Upper lobe of right lung (tissue), 1 donor: ENCODE measurements at places on chromosomes 6 and 20. TPM values are rescaled to one million over a fixed set of nuclear protein-coding genes. Genes with fewer than 3 reads are reported as not detected.

DNA sequence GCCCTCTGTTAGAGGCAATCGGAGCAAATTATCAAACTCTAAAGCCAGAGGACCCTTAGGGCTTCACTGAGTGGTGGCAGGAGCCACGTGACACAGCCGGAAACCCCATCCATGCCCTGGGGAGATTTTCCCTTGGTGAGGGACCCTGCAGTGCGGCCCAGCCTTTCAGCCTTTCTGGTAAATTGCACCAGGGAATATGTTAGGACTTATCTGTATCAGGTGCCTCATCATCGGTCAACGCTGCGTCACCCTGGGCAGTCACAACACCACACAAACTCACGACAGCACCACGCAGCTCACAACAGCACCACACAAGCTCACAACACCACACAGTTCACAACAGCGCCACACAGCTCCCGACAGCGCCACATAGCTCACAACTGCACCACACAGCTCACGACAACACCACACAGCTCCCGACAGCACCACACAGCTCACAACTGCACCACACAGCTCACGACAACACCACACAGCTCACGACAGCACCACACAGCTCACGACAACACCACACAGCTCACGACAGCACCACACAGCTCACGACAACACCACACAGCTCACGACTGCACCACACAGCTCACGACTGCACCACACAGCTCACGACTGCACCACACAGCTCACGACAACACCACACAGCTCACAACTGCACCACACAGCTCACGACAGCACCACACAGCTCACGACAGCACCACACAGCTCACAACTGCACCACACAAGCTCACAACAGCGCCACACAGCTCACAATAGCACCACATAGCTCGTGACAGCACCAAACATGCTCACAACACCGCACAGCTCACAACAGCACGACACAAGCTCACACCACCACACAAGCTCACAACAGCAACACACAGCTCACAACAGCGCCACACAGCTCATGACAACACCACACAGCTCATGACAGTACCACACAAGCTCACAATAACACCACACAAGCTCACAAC is 199.0 kb downstream of the DLL1 start:
- DNase-seq, result no peak

- DNase-seq, result no peak
These were observed 32.8 kb downstream of the VIP start for GRCh38 chr6:152783217-152783878.

DNA sequence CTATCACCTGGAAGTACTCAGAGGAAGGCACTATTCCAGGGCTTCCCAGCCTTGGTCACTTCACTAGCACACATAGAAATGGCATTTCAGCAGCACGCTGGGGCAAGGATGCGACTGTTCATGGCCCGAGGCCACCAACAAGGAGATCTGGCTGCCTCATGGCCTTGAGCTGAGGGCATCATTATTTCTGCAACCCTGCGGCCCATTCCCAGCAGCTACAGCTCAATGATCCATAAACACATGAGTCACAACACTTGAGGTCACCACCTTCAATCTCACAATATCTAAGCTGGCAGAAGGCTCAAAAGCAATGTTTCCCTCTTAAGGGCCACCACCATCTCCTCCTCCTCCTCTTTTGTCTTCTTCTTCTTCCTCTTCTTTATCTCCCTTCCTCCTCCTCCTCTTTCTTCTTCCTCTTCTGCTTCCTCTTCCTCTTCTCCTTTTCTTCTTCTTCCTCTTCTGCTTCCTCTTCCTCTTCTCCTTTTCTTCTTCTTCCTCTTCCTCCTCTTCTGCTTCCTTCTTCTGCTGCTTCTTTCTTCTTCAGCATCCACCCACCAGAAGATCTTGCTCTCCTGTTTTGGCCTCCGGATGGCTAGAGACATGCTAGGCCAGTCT is 382.9 kb upstream of the CNR1 start:
- no peak for DNase-seq

GRCh38 chr6:24536466-24536865 is 41.7 kb downstream of the ALDH5A1 start:
- DNase-seq, result no peak

- no peak for DNase-seq
These were observed 464.1 kb upstream of the ARID1B start for GRCh38 chr6:156313037-156313436.

DNA sequence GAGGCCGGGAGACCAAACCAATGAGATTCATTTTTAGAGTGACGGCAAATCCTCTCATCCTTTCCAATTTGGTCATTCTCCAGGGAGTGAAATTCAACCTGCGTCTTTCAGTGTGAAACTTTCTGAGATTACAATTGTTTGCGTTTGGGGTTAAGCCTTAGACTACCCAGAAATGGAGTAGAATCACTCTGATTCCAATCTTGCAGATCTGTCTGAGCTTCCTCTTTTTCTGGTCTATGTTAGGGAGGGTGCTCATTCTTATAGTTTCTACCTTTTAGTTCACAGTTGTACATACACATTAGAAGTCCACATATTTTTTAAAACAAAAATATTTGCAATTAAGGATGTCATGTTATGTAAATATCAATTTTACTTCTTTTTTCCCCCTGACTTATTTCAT is 183.0 kb upstream of the PHACTR1 start:
- DNase-seq, result no peak

DNA sequence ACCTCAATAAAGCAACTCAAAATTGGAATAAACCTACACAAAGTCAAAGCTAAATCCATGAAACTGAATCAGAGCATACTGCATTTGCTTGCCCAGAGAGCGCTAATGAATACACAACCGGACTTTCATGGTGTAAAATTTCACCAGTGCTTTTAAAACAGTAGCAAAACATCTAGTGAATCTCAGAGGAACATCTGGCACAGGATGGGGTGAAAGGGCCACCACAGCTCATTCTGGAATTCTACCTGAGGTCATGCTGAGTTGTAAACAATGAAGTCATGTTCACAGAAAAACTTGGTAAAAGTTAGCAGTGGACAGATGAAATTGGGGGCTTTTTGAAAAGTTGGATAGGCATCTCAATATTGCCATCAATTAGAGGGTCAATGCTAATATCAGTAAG is 125.6 kb upstream of the STXBP5 start:
- no peak for DNase-seq

DNA sequence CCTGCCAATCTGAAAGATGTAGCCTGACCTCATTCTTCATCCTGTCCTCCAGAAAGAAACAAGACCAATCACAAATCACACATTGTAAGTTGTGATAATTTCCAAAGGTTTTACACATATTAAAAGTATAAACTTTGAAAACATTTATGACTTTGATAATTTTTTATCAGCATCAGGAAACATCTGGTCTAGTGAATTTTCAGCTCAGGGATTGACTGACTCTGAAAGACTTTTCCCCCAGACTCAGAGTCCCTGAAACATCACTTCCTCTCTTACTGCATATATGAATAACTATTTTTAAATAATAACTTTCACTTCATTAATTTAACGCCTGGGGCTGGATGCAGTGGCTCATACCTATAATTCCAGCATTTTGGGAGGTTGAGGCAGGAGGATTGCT is 48.5 kb upstream of the SSTR4 start:
- DNase-seq, result no peak

DNA sequence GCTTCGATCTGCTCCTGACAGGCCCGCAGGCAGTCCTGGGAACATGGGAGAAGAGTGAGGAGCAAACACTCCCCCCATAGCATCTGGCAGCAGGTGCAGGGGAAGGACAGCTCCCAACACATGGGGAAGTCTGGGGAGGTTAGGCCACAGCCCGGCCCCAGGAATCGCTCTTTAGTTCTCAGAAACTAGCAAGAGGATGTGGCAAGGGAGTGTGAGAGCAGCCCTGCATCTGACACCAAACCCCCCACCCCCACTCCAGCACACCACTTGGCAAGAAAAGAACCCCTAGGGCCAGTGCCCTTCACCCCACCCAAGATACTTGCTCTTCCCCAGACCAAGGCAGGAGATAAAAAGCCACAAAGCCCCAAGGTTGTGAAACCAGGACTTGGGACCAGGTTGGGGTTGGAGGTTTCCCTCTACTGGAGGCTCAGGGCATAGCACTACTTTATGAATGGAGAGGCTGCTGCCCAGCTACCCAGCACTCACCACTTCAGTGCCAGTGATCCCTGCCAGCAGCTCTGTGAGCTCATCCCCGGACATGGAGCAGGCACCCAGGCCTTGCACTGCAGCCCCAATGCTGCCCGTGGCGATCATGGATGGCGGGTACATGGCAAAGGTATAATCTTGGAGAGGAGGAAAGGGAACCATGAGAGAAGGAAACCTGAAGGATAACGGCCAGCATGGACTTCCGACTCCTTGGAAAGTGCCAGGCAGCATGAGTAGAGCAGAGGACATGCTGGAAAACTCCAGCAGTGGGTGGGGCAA is 5.4 kb downstream of the CCND3 start:
- DNase-seq, result peak; percentile 80

DNA sequence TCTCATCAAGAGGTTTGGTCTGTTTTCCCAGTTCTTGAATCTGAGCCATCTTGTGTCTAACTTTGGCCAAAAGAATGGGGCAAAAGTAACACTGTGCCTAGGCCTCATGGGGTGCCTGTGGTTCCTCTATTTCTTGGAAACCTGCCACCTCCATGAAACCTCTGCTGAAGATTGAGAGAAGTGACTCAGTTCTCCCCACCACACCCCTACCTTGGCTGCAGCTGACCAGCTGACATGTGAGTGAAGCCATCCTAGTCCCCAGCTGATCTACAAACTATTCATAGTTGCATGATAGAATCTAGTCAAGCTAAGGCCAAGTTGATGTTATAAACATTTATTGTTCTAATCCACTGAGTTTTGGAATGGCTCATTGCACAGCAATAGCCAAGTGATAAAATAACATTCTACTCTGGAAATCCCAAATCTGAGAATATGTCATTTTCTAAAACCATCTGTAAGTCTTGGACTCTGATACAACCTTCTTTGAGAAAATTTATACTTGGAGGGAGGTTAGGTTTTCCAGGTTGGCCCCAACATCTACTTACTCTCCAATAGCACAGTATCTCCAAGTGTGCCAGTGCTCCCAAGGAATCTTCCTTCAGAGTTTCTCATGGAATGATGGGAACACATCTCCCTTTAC is 107.0 kb upstream of the SMLR1 start:
- DNase-seq, result no peak

DNA sequence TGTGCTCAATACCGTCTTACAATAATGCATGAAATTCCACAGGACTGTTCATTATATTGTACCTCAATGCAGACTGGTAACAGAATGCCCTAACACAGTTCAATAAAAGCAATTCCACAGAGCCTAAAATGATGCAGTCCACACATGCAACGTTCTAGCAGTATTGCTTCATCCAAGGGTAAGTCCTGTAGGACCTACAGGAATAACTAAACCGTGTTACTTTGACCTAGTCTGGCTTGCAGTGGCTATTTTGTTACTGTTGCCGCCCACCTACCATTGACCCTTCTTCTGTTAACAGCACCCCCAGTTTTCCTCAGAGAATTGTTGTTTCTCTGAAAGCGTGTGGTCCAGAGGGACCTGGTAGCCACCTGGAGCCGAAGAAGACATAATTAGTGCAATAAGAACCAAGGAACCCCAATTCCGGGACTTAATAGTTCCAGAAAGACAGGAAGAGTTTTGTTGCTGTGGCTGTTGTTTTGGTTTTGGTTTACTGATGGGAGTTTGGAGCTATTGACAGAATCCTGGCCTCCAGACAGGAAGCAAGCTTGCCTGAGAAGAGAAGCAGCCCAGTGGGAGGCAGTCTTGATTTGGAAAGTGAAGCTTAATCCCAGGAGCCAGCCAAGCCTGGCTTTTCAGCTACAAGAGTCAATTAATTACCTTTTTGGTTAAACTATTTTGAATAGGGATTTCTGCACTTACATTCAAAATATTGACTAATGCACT is 91.3 kb downstream of the FRK start:
- no peak for DNase-seq

ZMYND8 gene
- 45.7 TPM for total RNA-seq

BCL2L1 gene
- total RNA-seq, result 174 TPM

SMIM8 gene
- total RNA-seq, result 9.5 TPM

SLC52A3 gene
- 3.6 TPM for total RNA-seq

FLRT3 gene
- total RNA-seq, result 71.2 TPM

SUPT3H gene
- total RNA-seq, result 4.9 TPM

SIM1 gene
- total RNA-seq, result not detected
